NCI-H524 (cell line): ENCODE measurements at places on chromosomes 13 and 19.

- no peak for DNase-seq
Observed at GRCh38 chr19:7007859-7008258, 13.4 kb downstream of the MBD3L2B start.

GRCh38 chr13:105732806-105733529 is 802.5 kb downstream of the EFNB2 start:
- DNase-seq: no peak

DNA sequence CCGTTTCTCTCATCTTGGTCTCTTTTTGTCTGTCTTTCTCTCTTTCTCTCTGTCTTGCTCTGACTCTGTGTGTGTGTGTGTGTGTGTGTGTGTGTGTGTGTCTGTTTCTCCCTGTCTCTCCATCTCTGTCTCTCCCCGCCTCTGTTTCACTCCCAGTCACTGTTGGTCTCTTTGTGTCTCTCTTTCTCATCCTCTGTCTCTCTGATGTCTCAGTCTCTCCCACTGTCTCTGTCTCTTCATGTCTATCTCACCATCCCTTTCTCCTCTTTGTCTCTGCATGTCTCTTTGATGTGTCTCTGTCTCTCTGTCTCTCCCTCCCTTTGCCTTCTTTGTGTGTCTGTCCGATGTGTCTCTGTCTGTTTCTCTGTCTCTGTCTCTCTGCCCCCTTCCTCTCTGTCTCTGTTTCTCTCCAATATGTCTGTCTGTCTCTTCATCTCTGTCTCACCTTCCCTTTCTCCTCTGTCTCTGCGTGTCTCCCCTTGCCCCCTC is 2.5 kb downstream of the NFIC start:
- DNase-seq: no peak

- DNase-seq: no peak
Observed at GRCh38 chr19:7705387-7706187, 3.7 kb upstream of the FCER2 start.

DNA sequence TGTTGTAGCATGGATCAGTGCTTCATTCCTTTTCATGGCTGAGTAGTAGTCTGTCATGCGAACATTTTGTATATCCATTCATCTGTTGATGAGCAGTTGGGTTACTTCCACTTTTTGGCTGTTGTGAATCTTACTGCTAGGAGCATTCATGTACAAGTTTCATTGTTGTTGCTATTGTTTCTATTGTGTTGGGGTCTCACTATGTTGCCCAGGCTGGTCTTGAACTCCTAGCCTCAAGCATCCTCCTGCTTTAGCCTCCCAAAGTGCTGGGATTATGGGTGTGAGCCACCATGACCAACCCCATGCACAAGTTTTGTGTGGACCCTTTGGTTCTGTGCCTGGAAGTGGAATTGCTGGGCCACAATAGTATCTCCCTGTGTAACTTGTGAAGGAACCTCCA is 15.8 kb downstream of the SLC25A42 start:
- no peak for DNase-seq

DNA sequence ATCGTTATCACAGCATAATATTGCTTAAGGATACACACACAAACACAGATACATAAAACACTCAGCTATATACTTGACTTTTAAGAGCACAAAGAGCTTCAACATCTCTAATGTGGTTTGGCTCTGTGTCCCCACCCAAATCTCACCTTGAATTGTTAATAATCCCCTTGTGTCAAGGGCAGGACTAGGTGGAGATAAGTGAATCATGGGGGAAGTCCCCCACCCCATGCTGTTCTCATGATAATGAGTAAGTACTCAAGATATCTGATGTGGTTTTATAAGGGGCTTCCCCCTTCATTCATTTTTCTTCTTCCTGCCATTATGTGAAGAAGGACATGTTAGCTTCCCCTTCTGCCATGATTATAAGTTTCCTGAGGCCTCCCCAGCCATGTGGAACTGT is 481.4 kb downstream of the PCDH9 start:
- no peak for DNase-seq

- DNase-seq: no peak
Observed at GRCh38 chr19:46201454-46202310, 27.9 kb upstream of the IGFL1 start.

DNA sequence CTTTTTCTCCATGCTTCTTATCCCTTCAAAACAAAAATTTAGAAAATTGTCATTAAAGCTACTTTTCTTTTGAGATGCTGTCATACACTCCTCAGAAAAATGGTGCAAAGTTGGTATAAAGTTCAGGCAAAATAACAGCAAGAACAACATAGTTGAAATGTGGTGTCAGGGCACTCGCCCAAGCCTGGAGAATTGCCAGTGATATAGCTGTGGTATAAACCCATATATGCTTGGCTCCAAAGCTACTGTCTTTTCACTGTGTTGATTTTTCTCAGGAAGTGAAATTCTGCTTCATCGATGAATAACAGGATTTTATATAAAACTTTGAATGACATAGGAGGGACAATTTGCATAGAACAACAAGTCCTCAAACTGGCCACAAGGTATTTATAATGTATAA is 2532.9 kb downstream of the PCDH9 start:
- no peak for DNase-seq

- DNase-seq: peak; percentile 4
Observed at GRCh38 chr13:107842562-107843180, 372.7 kb downstream of the LIG4 start.

DNA sequence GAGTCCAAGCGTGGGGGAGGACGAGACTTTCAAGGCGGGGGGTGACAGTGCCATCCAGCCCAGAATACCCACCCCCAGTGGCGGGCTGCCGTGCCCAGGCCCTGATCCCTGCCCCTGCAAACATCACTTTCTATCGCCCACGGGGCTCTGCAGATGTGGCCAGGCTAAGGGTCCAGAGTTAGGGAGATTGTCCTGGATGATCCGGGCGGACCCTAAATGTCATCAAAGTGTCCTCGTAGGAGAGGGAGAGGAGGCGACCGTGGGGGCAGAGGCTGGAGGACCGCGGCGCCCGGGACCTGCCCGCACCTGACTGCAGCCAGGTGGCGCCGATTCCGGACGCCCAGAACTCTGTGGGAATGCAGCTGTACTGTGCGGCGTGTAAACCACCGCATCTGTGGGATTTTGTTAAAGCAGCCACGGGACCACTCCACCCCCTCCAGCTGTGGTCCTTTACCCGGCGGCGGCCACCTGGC is 32.4 kb downstream of the GJA3 start:
- no peak for DNase-seq

- peak; percentile 72 for DNase-seq
Observed at GRCh38 chr19:38263689-38264485, 486 bp upstream of the SPINT2 start.

- no peak for DNase-seq
Observed at GRCh38 chr13:50701469-50701868, 142.0 kb downstream of the DLEU7 start.

DNA sequence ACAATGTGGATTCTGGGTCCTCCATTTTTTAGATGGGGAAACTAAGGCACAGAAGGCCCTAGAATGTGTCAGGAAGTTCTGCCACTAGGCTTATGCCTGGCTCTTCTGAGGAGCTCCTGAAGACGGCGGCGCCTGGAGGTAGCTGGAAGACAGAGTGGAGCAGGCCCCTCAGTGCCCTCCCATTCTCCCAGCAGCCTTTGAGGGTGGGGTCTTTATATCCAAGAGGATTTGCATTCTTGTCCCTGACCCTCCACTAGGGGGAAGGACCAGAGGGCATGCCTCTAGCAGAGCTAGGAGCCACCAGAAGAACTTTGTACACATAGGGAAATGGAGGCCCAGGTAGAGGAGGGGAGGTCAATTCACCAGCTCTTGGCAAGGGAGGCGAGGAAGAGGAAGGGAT is 9.4 kb downstream of the CELF5 start:
- DNase-seq: no peak

- no peak for DNase-seq
Observed at GRCh38 chr13:43141685-43142084, 118.3 kb downstream of the DNAJC15 start.
